WTC11 (cell line): ENCODE measurements at places on chromosomes 12 and 14.

- DNase-seq, result no peak
These were observed 33.6 kb upstream of the CRY1 start for GRCh38 chr12:107126796-107127481.

DNA sequence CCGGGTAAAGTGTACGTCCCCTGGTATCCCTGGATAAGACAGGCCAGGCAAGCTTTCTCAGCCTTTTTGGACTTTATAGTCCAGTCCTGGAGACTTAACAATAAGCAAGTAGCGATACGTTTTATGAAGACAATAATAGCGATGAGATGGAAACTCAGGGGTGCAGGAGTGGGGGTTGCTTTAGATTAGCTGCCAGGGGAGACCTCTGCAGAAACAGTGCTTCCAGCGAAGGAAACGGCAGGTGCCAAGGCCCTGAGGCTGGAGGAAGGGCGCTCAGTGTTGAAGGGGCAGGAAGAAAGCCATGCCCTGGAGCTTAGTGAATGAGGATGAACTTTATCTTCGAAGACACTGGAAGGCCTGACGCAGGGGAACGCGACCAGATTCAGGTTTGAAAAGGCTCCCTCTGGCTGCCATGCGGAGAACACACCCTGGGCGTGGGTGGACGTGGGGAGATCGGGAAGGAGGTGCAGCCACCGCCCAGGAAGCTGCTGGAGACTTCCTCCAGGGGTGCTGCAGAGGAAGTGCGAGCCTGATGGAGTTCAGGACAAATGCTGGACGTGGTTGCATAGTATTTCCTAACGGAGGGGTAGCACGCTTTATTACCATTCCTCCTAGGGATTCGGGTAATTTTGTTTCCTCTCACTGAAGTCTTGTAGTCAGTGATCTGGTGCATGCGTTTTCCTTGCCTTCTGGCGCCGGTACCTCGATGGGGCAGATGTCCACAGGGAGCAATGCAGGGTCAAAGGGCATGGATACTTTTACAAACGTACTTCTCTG, 26.1 kb upstream of the UBC start:
- DNase-seq, result peak; percentile 88

- DNase-seq, result no peak
These were observed 471.4 kb downstream of the FSCB start for GRCh38 chr14:44035707-44036106.

GRCh38 chr12:120110550-120111501, 5.7 kb downstream of the RAB35 start:
- DNase-seq, result peak; percentile 33

DNA sequence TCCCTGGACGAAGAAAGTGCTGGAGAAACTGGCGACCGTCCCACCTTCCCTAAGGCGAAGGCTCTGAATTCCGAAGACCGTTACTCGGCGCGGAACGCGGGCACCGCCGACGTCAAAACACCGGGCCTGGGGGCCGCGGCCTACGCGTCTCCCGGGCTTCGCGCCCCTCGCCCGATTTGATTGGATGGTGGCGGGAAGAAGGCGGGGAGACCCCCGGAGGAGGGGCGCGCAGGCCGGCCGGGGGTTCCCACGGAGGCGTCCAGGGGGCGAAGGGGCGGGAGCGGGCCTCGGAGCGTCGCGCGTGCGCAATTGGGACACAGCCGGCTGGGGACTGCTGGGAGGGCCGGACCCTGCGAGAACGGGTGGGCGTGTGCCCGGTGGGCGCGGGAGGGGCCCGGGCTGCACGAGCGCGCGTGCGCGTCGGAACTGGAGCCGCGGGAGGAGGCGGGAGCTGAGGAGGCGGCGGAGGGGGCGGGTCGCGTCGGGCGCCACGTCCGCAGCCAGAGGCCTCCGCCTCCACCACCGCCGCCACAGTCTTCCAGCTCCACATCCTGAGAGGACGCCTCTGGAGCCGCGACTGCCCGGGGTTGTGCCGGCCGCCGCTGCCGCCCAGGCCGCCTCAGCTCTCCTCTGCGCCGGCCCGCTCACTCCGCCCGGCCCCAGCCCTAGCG, at the start of gene TMEM263:
TMEM263 (plus strand) TSS at position 531 of the 671 bp plus-strand sequence. CDS start 11,210 bp downstream, outside the sequence.
- peak; percentile 89 for DNase-seq

- DNase-seq, result no peak
These were observed 39.3 kb downstream of the LRTM2 start for GRCh38 chr12:1859643-1860042.

DNA sequence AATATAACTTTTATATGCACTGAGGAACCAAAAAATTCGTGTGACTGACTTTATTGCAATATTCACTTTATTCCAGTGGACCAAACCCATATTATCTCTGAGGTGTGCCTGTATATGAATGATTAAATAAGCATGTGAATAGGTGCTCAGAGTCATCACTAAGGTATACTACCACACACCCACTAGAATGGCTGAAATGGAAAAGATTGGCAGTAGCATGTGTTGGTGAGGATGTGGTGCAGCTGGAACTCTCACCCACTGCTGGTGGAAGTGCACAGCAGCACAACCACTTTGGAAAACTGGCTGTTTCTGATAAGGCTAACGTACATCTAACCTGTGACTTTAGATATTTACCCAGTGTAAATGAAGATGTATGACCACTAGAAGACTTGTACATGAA, 36.8 kb downstream of the GOLGA5 start:
- DNase-seq, result no peak

DNA sequence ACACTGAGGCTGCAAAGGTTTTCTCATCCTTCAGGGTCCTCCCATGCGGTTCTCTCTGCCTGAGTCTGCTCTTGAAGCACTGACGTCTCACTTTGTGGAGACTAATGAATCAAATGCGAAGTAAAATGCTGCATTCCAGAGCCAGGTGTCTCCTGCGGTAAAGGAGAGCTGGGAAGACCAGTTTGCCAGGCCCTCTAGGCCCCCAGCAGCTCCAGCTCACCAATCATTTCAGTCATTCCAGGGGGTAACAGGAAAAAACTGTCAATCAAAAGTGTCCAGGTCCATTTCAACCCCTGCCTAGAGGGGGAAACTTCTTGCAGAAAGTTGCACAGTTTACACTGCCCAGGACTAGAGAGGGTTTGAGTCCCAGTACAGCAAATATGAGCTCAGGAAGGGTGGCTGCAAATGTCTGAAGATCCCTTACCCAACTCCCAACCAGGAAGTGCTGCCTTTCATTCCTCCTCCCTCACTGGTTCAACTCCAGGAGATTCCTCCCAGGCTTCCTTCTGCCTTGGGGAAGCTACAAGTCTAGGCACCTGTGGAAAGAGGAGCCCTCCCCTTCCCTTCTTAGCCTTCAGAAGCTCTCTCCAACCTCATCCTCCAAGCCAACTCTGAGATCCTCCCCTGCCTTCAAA, 2.7 kb upstream of the NXPH4 start:
- no peak for DNase-seq

- DNase-seq, result peak; percentile 36
These were observed 174.6 kb upstream of the TBX3 start for GRCh38 chr12:114858388-114859146.

GRCh38 chr14:103762036-103762435, 46.4 kb downstream of the ZFYVE21 start:
- no peak for DNase-seq

DNA sequence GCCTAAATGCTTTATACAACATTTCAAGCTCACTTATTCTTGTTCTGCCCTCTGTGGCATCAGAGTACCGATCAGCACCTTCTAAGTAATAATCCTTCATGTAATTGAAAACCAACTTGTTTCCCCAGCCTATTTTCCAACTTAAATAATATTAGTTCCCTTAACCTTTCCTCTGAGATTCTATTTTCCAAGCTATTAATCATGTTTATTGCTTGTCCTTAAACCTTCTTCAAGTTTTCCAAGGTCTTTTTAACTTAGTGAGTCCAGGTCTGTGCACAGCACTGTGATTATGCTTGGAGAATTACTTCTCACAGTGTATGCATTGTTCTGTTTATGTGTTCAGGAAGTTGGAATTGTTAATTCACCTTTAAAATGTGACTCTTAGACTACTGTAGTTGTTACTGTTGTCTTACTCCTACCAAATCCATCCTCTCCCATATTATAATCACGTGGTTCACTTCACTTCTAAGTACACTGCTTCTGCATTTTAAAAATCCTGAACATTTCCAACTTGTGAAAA, 1039.3 kb upstream of the FOXG1 start:
- DNase-seq, result no peak

GRCh38 chr12:94867066-94867855, 136.2 kb downstream of the NDUFA12 start:
- DNase-seq, result no peak

- DNase-seq, result no peak
These were observed 3.2 kb downstream of the SUSD6 start for GRCh38 chr14:69614592-69614991.

- DNase-seq, result no peak
These were observed 68.7 kb downstream of the NIN start for GRCh38 chr14:50762001-50762930.

DNA sequence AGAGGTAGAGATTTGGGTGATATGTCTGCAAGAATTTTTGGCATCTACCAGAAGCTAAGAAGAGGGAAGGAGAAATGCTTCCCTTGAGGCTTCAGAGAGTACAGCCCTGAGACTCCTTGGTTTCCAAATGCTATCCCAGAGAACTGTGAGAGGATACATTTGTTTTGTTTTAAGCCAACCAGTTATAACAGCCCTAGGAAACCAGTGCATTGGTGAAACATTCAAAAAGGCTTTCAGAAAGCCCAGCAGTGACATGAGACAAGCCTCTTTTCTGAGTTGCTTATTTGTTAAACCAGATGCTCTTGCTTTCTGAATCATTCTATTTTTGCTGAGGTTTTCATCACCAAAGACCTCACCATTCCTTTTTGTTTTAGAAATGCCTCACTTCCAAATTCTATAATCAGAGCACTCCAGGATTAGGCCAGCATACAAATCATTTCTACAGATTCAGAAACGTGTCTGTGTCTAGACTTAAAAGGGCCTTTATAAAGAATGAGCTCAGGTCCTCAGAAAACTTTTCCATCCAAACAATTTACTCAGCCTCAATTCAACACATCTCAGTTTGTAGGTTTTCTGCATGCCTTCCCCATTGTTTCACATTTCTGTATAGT, 1617.8 kb upstream of the FLRT2 start:
- no peak for DNase-seq

GRCh38 chr12:59040043-59040442, 119.7 kb upstream of the LRIG3 start:
- no peak for DNase-seq

DNA sequence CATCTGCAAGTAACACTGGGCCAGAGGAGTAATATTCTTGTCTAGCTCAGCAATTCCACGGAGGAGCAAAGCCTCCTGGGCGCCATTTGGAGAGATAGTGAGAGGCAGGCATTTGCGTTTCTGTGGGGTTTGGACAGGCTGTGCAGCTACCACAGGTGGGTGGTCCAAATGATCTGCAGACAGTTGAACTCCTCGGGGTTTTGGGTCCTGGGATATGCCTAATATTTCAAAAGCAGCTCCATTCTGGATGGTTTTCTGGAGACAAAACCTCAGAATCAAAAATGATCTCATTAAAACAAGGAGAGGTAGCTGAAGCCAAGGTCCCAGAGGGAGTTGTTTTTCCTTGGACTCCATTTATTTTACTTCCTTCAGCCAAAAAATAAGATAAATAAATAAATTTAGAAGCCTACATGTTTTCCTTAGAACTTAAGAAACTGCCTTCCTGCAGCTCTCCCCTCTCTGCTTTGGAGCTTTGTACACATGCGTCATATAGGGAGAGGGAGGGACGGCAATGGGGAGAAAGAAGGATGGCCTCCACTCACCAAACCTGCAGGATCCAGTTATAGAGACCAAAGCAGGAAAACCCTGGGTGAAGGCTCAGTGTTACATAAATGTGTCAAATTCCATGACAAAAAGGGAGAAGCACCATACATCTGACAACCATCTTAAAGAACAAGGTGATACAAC, 227.3 kb upstream of the DAAM1 start:
- no peak for DNase-seq

DNA sequence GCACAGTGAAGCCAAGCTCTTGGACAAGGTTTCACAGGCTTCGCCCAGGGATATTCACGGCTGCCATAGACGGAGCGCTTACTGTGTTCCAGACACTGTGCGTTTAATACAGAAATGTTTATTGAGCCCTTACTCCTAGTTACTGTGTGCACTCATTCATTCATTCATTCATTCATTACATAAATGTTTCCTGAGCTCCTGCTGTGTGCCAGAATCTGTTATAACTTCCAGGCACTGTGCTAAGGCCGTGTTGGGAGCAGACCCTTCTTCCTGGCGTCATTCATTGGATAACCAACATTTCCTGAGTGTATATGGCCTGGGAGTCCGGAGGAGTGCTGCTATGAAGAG, 760 bp upstream of the MED13L start:
- no peak for DNase-seq

GRCh38 chr14:80271389-80271788, 60.1 kb upstream of the DIO2 start:
- no peak for DNase-seq

- no peak for DNase-seq
These were observed 319.0 kb upstream of the RTL1 start for GRCh38 chr14:101222362-101223070.

GRCh38 chr12:52907092-52907810, 2.4 kb upstream of the KRT8 start:
- peak; percentile 41 for DNase-seq

DNA sequence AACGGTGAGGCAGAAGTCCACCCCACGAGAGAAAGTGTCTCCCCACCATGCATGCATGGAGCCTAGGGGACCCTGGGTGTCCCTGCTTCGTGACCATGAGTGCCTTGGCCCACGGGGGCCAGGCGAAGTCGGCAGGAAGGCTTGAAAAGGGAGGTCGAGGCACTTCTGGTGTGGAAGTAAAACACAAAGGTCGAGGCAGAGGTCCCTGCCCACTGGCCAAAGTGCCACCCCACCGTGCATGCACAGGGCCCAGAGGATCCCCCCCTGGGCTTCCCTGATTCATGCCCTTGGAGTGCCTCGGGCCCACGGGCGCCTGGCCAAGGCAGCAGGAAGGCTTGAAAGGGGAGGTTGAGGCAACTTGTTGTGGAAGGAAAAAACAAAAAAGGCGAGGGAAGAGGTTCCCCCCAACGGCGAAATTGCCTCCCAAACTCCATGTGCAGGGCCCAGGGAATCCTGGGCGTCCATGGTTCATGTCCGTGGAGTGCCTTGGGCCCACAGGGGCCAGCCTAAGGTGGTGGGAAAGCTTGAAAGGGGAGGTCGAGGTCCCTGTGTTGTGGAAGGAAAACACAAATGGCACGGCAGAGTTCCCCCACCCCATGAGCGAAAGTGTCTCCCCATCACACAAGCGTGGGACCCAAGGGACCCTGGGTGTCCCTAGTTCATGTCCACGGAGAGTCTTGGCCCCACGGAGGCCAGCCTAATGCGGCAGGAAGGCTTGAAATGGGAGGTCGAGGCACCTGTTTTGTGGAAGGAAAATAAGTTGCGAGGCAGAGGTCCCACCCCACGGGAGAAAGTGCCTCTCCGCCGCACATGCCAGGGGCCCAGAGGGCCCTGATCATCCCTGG, 372.1 kb downstream of the ALG10 start:
- no peak for DNase-seq

GRCh38 chr12:93974252-93974651, 174.1 kb upstream of the PLXNC1 start:
- no peak for DNase-seq

- no peak for DNase-seq
These were observed 89.2 kb upstream of the PCED1B start for GRCh38 chr12:46990211-46990610.
